Activated CD4-positive, alpha-beta memory T cell treated with anti-CD3 and anti-CD28 coated beads, Interleukin-2, amount 10 ng/mL, durations not matched to agents 7 days and 5 days (primary cell): ENCODE measurements at places on chromosomes 1 and 21. TPM values are rescaled to one million over a fixed set of nuclear protein-coding genes. Genes with fewer than 3 reads are reported as not detected.

The TNFRSF4 gene
- total RNA-seq, result 237 TPM

The CRYAA gene
- not detected for total RNA-seq

The POU3F1 gene
- total RNA-seq, result not detected

The DYNLT5 gene
- not detected for total RNA-seq

DNA sequence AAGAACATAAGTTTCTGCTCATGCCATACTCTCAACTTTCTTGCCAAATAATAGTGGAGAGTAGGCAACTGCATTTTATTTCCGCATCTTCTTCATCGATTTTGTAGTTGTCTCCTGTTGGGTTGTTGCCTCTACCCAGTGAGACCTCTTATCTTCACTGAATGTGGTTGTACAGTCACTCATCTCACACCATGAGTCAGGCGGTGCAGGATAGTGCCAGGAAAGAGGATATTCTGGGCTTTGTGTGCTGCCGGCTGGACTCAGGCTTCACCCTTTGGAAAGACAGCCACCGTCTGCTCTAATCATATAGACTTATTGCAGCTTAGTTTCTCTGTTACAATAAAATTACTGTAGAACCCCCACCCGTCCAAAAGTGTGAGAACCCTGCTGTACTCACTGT lies 154.3 kb upstream of the USP24 start:
- DNase-seq, result no peak
- H3K27ac ChIP-seq, result no peak overlapping the region
- no peaks in the 10 kb centered on the region for H3K4me1 ChIP-seq
- no peaks in the 10 kb centered on the region for H3K36me3 ChIP-seq

DNA sequence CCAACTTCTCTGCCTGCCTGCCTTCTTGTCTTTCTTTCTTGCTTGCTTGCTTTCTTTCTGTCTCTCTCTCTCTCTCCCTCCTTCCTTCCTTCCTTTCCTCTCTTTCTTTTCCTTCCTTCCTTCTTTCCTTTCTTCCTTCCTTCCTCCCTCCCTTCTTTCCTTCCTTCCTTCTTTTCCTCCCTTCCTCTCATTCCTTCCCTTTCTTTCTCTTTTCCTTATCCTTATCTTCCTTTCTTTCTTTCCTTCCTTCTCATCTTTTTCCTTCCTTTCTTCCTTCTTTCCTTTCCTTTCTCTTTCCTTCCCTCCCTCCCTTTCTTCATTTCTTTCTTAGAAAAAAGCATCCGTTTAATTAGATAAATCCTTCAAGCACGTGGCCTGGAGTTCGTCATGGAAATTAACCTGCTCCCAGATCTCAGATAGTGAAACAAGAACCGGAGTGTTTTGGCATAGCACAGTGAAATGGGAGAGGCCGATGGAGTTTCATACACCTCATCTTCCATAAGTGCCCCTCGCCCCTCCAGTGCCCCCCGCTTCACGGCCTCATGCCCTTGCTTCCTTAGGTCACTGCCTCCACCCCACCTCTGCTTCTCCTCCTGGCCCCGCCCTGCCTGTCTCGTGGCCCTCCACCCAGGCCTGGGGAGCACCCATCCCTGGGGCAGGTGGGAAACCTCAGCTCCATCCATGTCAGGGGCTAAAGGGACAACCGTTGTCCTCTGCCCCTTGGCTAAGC lies 11.3 kb downstream of the CASZ1 start:
- H3K36me3 ChIP-seq, result no peaks in the 10 kb centered on the region
- H3K4me1 ChIP-seq, result no peaks in the 10 kb centered on the region
- DNase-seq, result no peak
- H3K4me3 ChIP-seq, result no peak overlapping the region

DNA sequence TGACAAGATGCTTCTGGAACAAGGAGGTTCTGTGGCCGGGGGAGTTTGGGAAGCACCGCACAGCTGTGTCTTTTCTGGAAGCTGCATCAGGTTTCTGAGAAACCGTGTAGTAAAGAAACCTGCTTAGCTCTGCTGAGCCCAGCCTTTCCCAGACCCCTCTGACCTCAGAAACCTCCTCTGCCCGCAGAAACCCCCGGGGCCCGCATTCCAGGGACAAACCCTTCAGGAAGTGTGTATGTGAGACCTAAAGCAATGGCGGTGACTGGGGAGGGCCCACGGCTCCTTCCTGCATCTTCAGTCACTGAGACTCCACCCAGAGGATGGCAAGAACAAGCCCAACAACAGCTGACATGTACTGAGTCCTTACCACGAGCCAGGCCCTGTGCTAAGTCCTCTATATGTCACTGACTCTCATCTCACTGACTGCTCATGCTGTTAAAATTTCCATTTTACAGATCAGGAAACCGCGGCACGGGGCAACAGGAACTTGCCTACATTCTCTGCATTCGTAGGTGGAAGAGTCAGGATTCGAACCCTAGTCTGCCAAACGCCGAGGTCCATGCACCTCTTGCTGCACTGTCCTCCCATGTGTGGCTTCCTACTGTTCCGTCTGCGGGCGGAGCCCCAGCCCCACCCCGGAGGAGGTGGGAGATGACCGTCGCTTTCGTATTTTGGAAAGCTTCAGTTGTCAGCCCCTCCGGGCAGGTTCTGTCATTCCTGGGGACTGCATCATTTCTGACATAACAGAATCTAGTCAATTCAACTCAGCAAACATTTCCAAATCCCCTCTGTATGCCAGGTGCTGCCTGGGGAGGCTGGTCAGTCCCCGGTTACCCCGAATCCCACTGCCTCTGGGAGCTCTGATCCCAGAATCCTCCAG lies 73.3 kb upstream of the KLHDC7A start:
- no peak overlapping the region for H3K4me3 ChIP-seq
- no peaks in the 10 kb centered on the region for H3K36me3 ChIP-seq
- no peak for DNase-seq
- no peaks in the 10 kb centered on the region for H3K4me1 ChIP-seq

GRCh38 chr1:31398246-31398645 lies 14.8 kb upstream of the SERINC2 start:
- peaks cover 4% of the 10 kb centered on the region for H3K27me3 ChIP-seq
- H3K4me1 ChIP-seq, result peaks cover 16% of the 10 kb centered on the region
- DNase-seq, result no peak
- H3K4me3 ChIP-seq, result no peak overlapping the region
- H3K27ac ChIP-seq, result no peak overlapping the region

- H3K27me3 ChIP-seq, result peaks cover 25% of the 10 kb centered on the region
- no peak overlapping the region for H3K27ac ChIP-seq
- no peaks in the 10 kb centered on the region for H3K4me1 ChIP-seq
Measured at GRCh38 chr21:35885942-35886541, 174.3 kb downstream of the SETD4 start.

GRCh38 chr1:199447906-199448305 lies 579.6 kb upstream of the NR5A2 start:
- H3K27me3 ChIP-seq, result no peaks in the 10 kb centered on the region
- no peak for DNase-seq
- H3K4me3 ChIP-seq, result no peak overlapping the region

DNA sequence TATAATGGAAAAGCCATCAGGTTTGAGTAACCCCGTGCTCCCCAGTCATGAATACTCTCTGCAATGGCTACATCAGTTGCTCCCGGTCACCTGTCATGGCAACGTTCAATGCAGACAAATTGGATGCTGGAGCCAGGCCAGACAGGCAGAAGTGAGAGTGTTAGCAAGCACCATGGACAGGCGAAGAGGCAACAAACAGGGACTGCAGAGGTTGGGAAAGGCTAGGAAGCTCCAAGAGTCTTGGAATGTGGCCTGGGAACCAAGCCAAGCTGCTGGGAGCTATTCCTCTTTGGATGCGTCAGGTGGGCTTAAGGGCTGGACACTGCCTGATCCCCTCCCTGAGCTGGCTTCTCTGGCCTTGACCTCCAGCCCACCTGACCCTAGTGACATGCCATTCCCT lies 102.9 kb downstream of the ACTL8 start:
- H3K4me3 ChIP-seq, result no peak overlapping the region
- no peak overlapping the region for H3K27ac ChIP-seq
- no peaks in the 10 kb centered on the region for H3K36me3 ChIP-seq
- no peaks in the 10 kb centered on the region for H3K4me1 ChIP-seq

DNA sequence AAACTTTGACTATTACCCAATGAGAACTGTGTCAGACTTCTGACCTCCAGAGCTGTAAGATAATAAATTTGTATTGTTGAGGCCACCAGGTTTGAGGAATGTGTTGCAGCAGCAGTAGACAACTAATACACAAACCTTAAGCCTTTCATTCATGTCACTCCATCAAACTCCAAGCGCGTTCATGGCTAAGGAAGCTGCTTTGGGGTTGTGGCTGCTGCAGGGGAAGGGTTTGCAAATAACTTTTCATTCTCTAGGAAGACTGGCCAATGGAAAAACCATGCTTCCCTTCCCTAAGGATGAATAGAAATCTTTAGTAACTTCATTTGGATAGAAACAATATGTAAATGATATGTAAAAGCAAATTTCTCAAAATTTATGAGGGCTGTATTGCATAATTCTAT lies 170.4 kb downstream of the RHOU start:
- no peak for DNase-seq
- H3K36me3 ChIP-seq, result no peaks in the 10 kb centered on the region
- no peak overlapping the region for H3K4me3 ChIP-seq
- H3K4me1 ChIP-seq, result no peaks in the 10 kb centered on the region
- no peak overlapping the region for H3K27ac ChIP-seq
- peaks cover 2% of the 10 kb centered on the region for H3K27me3 ChIP-seq

DNA sequence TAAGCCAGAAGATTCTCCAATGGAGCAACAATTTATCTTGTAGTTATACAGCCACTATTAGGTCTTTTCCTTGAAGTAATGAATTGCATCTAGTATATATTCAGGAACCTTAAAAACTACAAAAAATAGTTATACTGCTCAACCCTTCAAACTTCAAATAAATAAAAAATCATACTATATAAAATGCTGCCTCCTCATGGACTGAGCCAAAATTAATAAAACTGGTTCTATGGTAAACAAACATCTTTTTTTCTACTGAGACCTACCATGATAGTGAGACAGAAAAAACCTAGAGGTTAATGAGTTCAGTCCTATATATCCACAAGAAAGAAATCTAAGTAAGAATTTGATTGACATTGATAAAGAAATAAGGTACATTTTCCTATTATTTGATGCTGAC lies 67.7 kb downstream of the GPATCH2 start:
- no peak for DNase-seq
- H3K36me3 ChIP-seq, result no peaks in the 10 kb centered on the region
- no peaks in the 10 kb centered on the region for H3K27me3 ChIP-seq

GRCh38 chr1:200231787-200232231 lies 178.0 kb downstream of the ZNF281 start:
- no peak for DNase-seq
- H3K27ac ChIP-seq, result no peak overlapping the region
- no peaks in the 10 kb centered on the region for H3K36me3 ChIP-seq

DNA sequence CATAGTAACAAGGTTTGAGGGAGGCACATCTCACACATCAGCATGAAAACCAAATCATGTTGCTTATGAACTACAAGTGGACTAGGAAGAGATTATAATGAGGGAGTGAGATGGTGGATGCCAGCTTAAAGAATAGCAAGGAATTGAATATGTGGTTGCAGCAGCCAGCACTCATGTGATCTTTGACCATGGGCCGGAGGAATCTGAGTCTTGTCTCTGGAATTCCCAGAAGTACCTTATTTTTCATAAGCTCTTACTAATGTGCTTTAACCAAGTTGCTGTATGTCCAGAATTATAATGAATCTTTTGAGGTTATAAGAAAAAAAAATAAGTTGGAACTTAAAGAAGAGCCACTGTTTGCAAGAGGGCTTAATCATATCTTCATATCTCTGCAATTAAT lies 97.0 kb downstream of the DISP1 start:
- no peak overlapping the region for H3K27ac ChIP-seq
- H3K27me3 ChIP-seq, result no peaks in the 10 kb centered on the region
- no peak overlapping the region for H3K4me3 ChIP-seq
- DNase-seq, result no peak
- no peaks in the 10 kb centered on the region for H3K4me1 ChIP-seq

GRCh38 chr1:61274939-61275338 lies 192.6 kb downstream of the NFIA start:
- H3K4me3 ChIP-seq, result no peak overlapping the region
- no peak overlapping the region for H3K27ac ChIP-seq
- H3K4me1 ChIP-seq, result peaks cover 22% of the 10 kb centered on the region

DNA sequence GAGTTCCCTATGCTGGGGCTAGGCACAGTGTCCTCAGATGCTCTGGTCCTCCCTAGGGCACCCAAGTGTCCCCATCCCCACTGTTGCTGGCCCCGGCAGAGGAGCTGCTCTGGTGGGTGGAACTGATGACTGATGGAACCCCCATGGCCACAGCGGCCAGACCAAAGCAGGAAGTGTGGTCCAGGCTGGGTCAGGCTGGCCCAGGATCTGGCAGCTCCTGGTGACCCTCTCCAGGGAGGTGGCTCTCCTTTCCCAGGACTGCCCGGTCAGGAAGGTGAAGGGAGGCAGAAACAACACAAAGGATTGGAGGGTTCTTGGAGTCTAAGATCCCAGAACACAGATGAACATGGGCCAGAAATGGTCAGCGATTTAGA lies 1.1 kb downstream of the NKAIN1 start:
- no peak for DNase-seq
- H3K36me3 ChIP-seq, result no peaks in the 10 kb centered on the region
- H3K4me1 ChIP-seq, result peaks cover 19% of the 10 kb centered on the region
- H3K4me3 ChIP-seq, result peak overlapping the region; percentile 25
- no peak overlapping the region for H3K27ac ChIP-seq
- peaks cover 51% of the 10 kb centered on the region for H3K27me3 ChIP-seq

- DNase-seq, result no peak
- H3K4me1 ChIP-seq, result no peaks in the 10 kb centered on the region
- H3K27me3 ChIP-seq, result no peaks in the 10 kb centered on the region
- H3K36me3 ChIP-seq, result no peaks in the 10 kb centered on the region
- H3K27ac ChIP-seq, result no peak overlapping the region
Measured at GRCh38 chr21:18772404-18772803, 368.8 kb upstream of the TMPRSS15 start.
